Aorta (tissue), 5 donors: ENCODE measurements at places on chromosomes 3 and 15. TPM values are rescaled to one million over a fixed set of nuclear protein-coding genes. Genes with fewer than 3 reads are reported as not detected.

RAF1 gene
- polyA plus RNA-seq: 57.0 TPM

PARP6 gene
- polyA plus RNA-seq: 28.0 TPM

RPS17 gene
- polyA plus RNA-seq: 7,043 TPM

BUB1B gene
- 0.51 TPM for polyA plus RNA-seq

SEMA6D gene
- 2.4 TPM for polyA plus RNA-seq

RPP25 gene
- 6.5 TPM for polyA plus RNA-seq

RTP3 gene
- not detected for polyA plus RNA-seq

KIF15 gene
- polyA plus RNA-seq: 2.1 TPM
